Activated CD8-positive, alpha-beta T cell treated with anti-CD3 and anti-CD28 coated beads, Interleukin-2, amount 10 ng/mL, durations not matched to agents 7 days and 5 days (primary cell): ENCODE measurements at places on chromosomes 7 and 10. TPM values are rescaled to one million over a fixed set of nuclear protein-coding genes. Genes with fewer than 3 reads are reported as not detected.

DNA sequence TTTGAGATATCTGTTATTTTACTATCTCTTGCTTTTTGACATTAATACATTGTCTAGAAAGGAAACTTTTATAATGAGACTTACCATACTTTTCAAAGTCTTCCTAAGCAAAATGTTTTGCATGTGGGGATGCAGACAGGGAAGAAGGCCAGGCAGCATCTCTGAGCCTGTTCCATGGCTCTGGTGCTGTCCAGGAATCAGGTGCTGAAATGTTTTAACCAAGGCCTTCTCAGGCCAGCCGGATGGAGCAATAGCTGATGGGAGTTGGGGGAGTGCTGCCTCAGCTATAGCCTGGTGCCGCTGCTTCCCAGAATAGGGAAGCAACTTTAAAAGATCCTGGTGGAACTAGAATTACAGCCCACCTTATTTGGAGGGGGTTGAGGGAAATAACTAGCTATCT, 38.5 kb downstream of the CRTAC1 start:
- DNase-seq = no peak
- H3K4me1 ChIP-seq = no peaks in the 10 kb centered on the region
- no peaks in the 10 kb centered on the region for H3K36me3 ChIP-seq
- H3K27me3 ChIP-seq = peaks cover 3% of the 10 kb centered on the region
- H3K27ac ChIP-seq = no peak overlapping the region
- H3K4me3 ChIP-seq = no peak overlapping the region

The HKDC1 gene
- 1.8 TPM for total RNA-seq

GRCh38 chr7:140192176-140192575, 15.4 kb upstream of the KDM7A start:
- H3K4me1 ChIP-seq = peaks cover 9% of the 10 kb centered on the region
- H3K27me3 ChIP-seq = peaks cover 16% of the 10 kb centered on the region
- DNase-seq = no peak
- no peak overlapping the region for H3K4me3 ChIP-seq

DNA sequence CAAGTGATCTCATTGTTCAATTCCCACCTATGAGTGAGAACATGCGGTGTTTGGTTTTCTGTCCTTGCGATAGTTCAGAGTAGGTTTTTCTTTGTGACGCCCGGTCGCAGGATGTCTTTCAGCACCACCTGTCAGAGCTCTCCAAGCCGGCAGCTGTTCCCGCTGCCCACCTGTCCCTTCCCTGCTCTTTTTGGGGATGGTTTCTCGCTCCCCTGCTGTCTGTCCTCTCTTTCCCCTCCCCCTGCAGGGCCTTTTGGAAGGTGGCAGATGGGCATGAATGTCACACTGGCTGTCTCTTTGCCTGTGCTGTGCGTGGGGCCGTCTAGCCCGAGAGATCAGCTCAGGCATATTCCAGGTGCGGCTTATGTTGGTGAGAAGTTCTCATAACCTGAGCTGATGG, 137.0 kb downstream of the GRK5 start:
- H3K4me1 ChIP-seq = peaks cover 33% of the 10 kb centered on the region
- H3K36me3 ChIP-seq = peaks cover 5% of the 10 kb centered on the region
- no peak overlapping the region for H3K4me3 ChIP-seq

GRCh38 chr7:142488036-142488633, 230.3 kb upstream of the PRSS58 start:
- no peak for DNase-seq
- peaks cover 30% of the 10 kb centered on the region for H3K4me1 ChIP-seq
- no peak overlapping the region for H3K27ac ChIP-seq
- H3K4me3 ChIP-seq = no peak overlapping the region
- H3K36me3 ChIP-seq = no peaks in the 10 kb centered on the region

- H3K27ac ChIP-seq = no peak overlapping the region
- no peaks in the 10 kb centered on the region for H3K4me1 ChIP-seq
- H3K4me3 ChIP-seq = no peak overlapping the region
These were observed 112.2 kb downstream of the TES start for GRCh38 chr7:116322541-116322940.

DNA sequence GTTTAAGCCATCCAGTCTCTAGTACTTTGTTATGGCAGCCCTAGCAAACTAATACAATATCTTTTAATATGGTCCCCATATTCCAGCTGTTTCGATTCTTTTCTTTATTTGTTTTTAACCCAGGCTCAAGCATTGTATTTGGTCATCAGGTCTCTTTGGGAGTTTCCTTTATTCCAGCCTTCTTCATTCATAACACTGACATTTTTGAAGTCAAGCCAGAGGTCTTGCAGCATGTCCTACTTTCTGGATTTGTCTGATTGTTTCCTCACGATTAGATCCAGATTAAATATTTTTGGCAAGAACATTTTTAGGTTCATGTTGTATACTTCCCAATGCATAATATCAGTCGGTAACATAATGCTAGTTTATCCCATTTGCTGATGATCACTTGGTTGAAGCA, 11.8 kb downstream of the SLC25A13 start:
- DNase-seq = no peak
- peaks cover 14% of the 10 kb centered on the region for H3K4me1 ChIP-seq
- H3K27me3 ChIP-seq = no peaks in the 10 kb centered on the region
- no peak overlapping the region for H3K27ac ChIP-seq
- peaks cover 3% of the 10 kb centered on the region for H3K36me3 ChIP-seq

DNA sequence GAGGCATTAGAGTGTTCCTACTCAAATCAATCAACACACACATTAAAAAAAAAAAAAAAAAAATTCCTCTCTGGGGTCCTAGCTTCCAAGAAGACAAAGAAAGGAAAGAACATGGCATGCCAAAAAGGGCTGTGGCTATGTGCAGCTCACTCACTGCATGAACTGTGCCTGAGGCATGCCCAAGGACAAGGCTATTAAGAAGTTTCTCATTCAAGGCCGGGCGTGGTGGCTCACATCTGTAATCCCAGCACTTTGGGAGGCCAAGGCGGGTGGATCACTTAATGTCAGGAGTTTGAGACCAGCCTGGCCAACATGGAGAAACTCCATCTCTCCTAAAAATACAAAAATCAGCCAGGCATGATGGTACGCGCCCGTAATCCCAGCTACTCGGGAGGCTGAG, 41.9 kb upstream of the PPP3CB start:
- no peaks in the 10 kb centered on the region for H3K36me3 ChIP-seq
- no peak for DNase-seq
- no peaks in the 10 kb centered on the region for H3K27me3 ChIP-seq
- no peak overlapping the region for H3K4me3 ChIP-seq
- H3K27ac ChIP-seq = no peak overlapping the region

The ZCCHC24 gene
- 1.7 TPM for total RNA-seq

DNA sequence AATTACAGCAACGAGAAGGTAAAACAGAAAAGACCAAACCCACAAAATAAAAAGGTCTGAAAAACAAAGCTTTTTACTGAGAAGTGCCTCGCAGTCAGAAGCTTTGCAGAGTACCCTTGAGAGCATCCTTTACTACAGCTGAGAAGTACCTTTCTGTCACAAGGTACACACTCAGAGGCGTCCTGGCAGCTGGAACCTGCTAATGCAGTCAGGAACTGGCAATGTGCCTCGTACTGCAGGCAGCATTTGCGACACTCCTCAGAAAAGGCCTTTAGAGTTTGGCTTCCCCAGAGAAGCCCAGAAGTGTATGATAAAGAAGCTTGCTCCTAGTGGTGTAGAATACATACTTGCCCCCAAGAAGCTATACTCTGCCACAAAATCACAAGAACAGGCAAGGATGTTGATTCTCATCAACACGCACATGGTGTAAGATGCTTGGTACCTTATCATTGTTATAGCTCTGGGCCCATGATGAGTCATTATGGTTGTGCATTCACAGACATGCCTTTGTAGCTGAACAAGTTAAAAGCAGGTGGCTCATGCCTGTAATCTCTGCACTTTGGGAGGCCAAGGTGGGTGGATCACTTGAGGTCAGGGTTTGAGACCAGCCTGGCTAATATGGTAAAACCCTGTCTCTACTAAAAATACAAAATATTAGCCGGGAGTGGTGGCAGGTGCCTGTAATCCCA, 2.0 kb upstream of the GTPBP4 start:
- peak overlapping the region; percentile 92 for H3K4me3 ChIP-seq
- no peak for DNase-seq
- no peaks in the 10 kb centered on the region for H3K27me3 ChIP-seq
- peaks cover 27% of the 10 kb centered on the region for H3K36me3 ChIP-seq
- no peak overlapping the region for H3K27ac ChIP-seq

- no peak overlapping the region for H3K27ac ChIP-seq
- H3K4me3 ChIP-seq = no peak overlapping the region
- no peak for DNase-seq
- peaks cover 65% of the 10 kb centered on the region for H3K36me3 ChIP-seq
These were observed 48.2 kb downstream of the XPNPEP1 start for GRCh38 chr10:109875151-109875568.

GRCh38 chr10:30803058-30803457, 173.5 kb upstream of the LYZL2 start:
- H3K4me3 ChIP-seq = no peak overlapping the region
- H3K27ac ChIP-seq = no peak overlapping the region
- H3K27me3 ChIP-seq = no peaks in the 10 kb centered on the region
- H3K36me3 ChIP-seq = no peaks in the 10 kb centered on the region
- DNase-seq = no peak

GRCh38 chr7:73887762-73888161, 26.8 kb downstream of the TMEM270 start:
- no peak overlapping the region for H3K4me3 ChIP-seq
- peaks cover 9% of the 10 kb centered on the region for H3K4me1 ChIP-seq

The EVX1 gene
- not detected for total RNA-seq

DNA sequence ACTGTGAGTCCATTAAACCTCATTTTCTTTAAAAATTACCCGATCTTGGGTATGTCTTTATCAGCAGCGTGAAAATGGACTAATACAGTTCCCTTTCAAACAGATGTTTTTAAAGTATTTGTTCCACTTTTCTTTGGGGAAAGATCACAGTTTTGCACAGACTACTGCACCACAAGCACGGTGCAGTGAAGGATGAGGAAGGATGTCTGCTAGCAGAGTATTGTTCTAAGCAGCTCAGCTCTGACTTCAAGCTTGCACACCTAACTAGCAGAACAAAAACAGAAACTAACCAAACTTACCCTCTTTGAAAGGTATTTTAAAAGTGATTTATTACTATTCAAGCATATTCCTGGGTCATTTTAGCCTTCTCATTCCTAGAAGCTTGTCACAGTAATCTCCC, 20.0 kb downstream of the THNSL1 start:
- peaks cover 17% of the 10 kb centered on the region for H3K27me3 ChIP-seq
- H3K27ac ChIP-seq = no peak overlapping the region
- H3K4me1 ChIP-seq = no peaks in the 10 kb centered on the region

DNA sequence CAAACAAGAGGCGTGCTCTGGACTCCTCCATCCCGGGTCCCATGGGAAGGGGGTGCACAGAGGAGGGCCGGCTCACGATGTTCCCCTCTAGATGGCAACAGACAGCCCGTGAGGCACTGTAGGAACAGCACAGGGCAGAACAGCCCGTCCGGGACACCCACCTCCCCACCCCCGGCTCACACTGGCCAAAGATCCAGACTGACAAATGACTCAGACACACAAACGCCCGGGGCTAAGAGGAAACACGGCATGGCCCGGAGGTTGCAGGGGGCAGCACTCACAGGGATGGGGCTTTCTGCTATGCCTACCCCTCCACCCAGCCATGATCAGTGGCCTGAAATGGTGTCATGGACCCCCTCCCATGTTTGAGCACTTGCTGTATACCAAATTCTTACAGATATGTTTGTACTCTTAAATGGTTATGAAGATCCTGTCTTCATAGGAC, 4.9 kb upstream of the ELN start:
- no peaks in the 10 kb centered on the region for H3K36me3 ChIP-seq
- H3K27me3 ChIP-seq = peaks cover 21% of the 10 kb centered on the region
- no peaks in the 10 kb centered on the region for H3K4me1 ChIP-seq
- H3K4me3 ChIP-seq = no peak overlapping the region

The ACSM6 gene
- not detected for total RNA-seq
